ENCODE measurements at places on chromosomes 12 and 14.

DNA sequence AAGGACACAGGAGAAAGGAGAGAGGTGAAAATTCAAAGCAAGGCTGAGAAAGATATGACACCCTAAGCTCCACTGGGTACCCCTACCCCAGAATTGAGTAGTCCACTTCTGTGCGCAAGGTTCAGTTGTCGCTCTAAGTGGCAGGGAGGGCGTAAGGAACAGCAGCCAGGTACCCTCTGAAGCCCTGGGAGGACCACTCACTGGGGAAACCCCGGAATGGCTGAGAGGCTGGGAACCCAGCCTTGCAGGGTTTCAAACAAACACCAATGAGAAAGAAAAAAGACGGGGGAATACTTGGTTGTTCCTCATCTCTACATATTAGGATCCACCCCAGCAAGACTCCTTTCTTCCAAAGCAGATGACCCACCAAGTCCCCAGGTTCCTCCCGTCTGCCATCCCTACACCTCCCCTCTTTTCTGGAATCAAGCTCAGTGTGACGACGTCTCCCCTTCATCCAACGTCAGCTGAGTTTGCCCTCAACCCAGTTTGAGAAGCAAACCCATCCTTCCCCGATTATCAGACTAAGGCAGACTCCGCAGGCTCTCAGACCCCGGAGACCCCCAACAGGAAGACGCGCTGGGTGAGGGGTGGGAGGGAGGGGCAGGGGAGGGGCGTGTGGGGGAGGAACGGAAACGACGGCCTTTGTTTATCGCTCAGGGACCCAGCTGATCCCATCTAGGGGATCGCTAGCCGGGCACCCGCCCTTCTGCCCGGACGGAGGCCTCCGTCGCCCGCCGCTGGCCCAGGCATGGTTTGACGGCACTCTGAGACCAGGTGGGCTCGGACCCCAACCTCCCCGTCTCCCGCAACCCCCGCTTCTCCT, 795 bp downstream of the LMBR1L start:
- DNase-seq = no peak

GRCh38 chr12:110117956-110118685, 6.0 kb upstream of the IFT81 start:
- DNase-seq = no peak

GRCh38 chr12:16359512-16360491, 12.4 kb downstream of the MGST1 start:
- DNase-seq = no peak

DNA sequence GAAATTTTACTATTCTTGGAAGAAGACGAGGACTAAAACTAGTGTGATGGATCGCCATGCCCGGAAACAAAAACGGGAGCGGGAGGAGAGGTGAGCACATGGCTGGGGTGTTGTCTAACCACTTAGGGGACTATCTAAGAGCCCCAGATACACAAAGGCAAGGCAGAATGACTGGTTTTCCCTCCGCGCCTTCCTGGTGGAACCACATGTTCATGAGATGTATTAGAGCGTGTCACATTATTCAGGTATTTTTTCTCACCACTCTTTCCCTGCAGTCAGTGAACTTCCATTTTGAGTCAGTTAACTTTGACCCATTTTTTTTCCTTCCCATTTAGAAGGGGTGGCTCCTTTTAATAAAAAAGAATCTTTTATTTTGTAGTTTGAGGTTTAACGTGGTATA, 68.8 kb upstream of the TRAF3 start:
- no peak for DNase-seq

DNA sequence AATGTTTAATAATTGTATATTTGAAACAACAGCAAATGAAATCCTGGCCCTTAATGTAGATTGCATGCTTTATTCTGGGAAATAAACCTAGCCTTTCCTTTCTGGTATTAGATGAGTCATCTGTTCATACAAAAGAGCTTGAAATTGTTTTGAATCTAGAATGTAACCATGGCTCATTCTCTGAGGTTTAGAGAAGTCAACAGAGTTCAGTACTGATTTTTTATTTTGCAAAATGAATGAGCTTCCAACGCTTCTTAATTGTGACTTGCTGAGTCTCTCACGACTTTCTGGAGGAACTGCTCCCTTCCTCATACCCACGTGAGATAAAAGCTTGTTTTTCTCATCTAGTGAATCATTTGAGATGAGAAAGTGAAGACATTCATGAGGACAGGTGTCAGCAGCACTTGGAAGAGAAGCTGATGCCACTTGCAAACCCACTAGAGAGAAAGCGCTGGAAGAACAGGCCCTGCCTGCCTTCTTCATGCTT, 509.6 kb downstream of the VRK1 start:
- DNase-seq = no peak

DNA sequence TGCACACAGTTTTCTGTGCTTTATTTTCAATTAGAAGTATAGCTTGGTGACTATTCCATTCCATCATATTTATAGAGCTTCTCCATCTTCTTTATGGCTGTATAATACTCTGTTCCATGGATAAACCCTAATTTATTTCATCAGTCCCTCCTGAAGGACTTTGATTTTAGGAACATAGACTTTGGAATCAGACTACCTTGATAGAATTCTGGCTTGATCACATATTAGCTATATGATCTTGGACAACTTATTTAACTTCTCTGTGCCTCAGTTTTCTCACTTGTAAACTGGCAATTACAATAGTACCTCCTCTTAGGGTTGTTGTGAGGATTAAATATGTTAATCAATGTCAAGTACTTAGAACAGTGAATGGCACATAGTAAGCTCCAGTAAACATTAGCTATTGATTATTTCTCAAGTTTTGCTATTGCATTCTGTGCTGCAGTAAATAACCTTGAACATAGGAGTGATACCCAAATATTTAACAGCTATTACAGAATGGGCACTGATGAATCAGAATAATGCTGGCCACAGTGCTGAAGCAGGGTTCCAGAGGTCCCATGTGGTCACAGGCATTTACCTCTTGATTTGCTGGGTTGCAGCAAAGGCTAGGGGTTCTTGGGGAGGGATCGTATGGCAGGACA, 12.2 kb upstream of the NR1H4 start:
- DNase-seq = no peak

GRCh38 chr14:102140750-102141145, 1.1 kb downstream of the WDR20 start:
- no peak for DNase-seq

GRCh38 chr14:76584271-76584702, 177.0 kb upstream of the VASH1 start:
- DNase-seq = peak; percentile 14

DNA sequence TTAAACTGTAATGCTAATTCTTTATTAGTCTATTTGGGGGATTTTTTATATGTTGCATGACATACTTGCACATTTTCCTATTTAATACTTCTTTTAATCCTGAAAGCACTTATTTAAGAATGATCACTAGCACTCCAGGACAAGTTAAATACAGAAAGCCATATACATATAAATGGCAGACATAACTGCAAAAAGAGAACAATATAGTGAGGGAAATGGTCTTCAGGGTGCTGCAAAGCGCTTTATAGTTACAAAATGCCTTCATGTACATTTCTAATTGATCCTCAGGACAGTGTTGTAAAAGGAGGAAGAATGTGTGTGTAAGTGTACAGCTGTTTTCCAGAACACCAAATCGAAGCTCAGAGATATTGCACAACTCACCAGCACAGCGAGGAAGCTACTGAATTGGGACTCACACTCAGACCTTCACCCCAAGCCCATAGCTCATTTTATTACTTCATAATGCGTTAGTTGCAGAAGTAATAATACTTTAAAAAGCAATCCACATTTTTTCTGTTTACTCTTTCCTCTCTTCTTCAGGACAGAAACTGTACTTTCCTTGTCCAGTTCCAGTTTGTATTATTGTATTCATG, 428.2 kb downstream of the RAD51B start:
- DNase-seq = no peak

- no peak for DNase-seq
Observed at GRCh38 chr14:24513009-24513408, 4.9 kb upstream of the CMA1 start.

GRCh38 chr12:108542320-108542719, 18.7 kb downstream of the SART3 start:
- no peak for DNase-seq

DNA sequence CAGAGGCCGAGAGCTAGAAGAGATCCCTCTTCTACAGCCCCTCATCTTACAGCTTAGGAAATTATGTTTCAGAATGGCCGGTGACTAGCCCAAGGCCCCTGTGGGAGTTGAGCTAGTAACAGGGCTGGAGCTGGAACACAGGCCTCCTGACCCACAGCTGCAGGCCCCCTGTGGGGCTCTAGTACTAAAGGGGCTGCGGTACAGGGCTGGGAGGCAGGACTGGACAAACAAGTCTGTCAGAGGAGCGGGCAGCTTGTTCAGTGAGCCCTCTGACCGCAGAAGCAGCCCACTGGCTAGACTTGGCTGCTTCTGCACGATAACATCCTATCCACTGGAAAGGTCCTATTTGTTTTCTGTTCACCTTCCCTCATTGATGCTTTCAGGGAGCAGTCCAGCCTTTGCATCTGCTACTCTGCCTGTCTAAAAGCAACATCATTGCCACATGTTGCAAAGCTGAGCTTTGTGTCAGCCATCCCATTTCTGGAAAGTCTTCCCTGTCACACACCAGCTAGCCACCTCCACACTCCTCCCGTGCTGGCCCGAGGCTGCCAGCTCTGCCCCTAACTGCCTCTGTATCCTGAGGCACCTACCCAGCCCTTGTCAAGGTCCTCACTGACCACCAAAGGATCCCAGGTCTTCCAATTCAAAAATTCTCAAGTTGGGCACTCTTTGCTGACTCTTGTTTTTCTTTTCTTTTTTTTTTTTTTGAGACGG, 10.2 kb downstream of the PSMC1 start:
- no peak for DNase-seq

DNA sequence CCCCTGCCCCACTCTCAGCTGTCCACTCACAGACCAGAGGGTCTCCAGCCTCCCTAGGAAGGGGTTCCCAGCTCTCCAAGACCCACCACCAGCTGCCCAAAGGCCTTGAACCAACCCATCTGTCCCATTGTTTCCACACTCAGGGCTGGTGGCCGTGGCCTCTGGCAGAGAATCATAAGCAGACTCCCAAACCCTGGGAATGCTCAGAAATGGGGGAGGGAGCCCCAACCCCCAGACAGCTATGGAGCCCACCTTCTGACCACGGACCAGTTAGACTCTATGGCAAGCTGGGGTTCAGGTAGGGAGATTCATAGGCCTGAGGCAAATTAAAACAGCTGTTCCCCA, 280.0 kb downstream of the DPF3 start:
- no peak for DNase-seq

DNA sequence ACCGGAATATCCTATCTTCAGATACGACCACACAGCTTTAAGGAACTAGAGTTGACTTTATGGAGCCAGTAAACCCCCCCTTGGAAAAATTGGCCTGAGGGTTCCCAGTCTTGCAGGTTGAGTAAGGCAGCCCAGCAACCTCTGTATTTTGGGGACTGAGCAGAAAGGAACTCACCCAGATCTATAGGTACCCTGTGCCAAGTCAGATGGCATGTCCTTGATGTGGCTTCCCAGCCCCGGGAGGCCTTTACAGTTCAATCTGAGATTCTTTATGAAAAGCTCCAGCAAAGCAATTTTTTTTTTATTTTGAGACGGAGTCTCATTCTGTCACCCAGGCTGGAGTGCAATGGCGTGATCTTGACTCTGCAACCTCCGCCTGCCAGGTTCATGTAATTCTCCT, 27.6 kb downstream of the TMEM121 start:
- no peak for DNase-seq

DNA sequence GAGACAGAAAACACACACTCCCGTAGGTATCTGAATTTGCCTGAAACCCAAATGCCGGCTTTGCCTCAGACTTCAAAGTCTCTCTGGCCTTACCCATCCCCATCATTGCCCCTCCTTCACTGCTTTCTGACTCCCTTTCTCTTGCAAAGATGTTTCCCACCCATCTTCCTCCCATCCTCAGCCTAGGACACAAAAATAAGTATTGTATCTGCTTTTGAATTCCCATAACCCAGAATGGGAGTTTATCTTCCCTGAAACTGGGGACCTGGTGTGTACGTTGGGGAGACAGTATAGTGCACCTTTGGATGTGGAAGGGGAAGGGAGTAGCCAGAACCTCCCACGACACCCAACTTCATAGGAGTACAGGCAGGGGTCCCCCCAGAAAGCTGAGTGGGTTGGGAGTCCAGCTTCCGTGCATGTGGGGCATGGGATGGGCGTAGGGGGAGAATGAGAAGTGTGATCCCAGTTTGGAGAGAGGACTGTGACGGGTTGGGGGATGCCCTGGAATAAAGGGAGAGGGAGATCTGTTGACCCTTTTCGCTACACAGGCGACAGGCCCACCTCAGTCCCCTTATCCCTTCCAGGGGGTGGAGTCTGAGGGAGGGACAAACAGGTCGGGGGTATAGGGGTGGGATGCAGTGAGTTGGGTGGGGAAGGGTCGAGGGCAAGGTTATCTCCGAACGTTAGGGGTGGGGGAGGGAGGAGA, 488 bp upstream of the KIF5A start:
- DNase-seq = no peak

DNA sequence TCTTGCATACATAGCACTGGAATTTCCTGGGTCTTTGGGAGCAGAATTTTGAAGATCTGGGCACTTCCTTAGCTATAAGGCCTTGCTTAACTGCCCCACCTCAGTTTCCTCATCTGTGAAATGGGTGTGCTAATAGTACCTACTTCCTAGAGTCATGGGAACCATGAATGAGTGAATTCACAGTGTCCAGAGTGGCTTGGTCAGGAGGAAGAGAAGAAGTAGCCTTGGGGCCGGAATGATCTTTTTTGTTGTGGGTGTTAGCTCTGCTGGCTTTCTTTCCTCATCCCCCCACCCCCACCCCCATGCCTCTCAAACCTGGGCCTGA, 2.4 kb downstream of the SH2B3 start:
- DNase-seq = no peak

DNA sequence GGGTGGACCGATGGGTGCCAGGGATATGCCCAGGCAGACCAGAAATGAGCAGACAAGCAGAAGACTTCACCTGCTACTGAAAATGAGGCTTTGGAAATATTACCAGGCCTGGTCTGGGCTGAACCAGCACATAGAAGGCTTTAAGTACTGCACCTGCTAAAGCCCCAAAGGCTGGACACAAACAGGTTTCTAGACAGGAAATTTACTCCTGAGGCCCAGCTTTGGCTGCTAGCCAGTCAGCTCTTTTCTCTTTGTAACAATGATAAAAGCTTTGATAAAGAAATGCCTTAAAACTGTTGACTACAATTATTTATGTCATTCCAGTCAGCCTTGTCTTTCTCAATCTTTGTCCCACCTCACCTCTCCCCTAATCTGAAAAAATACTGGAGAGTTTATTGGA, 228.9 kb upstream of the EGLN3 start:
- DNase-seq = no peak

DNA sequence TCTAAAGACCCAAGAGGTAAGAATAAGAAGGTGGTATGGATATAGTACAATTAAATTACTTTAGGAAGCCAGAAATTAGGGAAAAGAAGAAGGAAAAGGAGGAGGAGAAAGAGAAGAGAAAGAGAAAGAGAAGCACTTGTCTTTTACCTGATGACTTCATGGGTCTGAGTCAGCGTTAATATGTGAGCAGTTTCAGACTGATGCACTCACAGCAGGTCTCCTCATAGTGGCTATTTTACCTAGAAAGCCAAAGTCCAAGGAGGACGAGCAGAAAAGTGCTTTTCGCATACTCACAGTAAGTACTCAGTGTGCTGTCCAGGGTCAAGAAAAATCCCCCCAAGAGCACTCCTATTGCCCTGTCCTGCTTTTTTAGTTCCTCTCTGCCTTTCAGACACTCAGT, 222.1 kb downstream of the C12orf42 start:
- no peak for DNase-seq
